ENCODE measurements at places on chromosomes 11 and 22.

DNA sequence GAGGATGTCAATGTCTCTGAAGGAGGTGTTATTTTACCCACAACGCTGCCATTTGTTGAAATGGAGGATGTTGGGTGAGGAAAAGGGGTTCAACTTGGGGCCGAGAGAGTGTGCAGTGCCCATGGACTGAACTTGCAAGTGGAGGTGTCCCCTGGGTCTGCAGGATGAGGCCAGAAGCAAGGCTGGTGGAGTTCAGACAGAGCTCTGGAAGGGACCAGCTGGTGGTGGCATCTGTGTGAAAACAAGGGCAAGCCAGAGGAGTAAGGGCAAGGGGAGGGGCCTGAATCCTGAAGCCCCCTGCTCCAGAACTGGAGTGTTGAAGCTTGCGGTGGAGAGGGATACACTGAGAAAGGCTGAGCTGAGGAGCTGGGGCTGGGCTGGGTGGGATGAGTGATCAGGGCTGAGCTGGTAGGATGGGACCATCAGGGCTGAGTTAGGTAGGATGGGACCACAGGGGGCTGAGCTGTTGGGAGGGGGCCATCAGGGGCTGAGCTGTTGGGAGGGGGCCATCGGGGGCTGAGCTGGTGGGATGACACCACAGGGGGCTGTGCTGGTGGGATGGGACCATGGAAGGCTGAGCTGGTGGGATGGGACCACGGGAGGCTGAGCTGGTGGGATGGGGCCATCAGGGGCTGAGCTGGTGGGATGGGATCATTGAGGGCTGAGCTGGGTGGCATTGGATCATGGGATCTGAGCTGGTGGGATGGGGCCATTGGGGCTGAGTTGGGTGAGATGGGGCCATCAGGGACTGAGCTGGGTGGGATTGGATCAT is 13.4 kb upstream of the CTSD start:
- DNase-seq = no peak

DNA sequence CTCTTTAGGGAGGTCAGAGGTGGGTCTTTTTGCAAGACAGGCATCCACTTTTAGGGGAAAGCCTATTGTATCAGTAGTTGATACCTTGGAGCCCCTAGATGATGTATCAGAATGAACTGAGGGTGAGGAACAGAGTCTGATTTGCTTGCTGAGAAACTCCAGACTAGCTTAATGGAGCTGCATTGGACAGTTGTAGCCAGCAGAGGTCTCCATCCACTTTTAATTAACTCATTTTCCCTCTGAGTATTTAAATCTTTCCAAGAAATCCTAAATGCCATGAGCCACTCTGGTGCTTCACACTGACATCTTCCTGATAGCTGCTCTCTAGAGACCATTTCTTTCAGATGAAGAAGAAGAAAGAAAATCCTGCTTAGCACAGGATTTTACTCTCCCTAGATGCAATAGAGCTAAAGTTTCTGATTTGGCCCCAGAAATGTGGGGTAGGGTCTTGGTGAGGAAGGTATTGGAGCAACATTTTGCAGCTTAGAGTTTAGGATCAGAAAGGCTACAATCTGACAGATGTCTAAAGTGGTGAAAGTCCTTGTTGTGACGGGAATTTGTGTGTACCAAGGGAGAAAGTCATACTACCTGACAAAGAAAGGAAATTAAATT is 38.0 kb downstream of the EXT2 start:
- DNase-seq = peak; percentile 15

DNA sequence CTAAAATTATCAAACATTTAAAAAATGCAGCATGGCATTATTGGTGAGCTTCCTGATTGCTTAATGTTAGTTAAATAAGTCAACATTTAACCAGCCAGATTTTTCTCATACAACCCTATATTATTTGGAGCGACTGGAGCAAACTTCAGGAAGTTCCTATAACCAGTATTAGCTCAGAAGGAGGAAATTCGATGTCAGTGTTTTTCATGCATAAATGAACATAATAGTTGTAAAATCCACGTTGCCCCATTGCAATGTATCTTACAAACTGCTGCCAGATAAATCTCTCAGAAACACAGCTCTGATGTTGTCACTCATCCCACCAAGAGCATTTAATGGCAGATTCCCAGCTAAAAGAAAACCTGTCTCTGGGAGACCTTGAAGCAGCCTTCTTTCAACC is 278.5 kb downstream of the CASP12 start:
- DNase-seq = no peak

DNA sequence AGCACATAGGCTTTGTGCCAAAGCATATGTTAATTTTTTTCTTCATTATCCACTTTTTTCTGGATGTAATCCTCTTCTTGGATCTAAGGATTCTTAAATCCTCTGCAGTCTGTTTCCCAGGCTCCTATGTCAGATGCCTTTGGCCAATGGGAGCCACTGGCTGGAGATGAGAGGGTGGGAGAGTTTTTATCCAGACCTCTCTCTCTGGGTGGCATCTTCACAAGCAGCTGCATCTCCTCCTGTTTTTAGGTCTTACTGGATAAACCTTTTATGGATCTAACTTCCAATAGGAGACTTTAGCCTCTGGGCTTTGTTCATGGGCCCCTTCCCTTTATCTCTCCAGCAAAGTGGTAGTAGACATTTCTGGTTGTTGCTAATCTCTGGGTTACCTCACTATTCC is 22.4 kb upstream of the MPPED2 start:
- no peak for DNase-seq

DNA sequence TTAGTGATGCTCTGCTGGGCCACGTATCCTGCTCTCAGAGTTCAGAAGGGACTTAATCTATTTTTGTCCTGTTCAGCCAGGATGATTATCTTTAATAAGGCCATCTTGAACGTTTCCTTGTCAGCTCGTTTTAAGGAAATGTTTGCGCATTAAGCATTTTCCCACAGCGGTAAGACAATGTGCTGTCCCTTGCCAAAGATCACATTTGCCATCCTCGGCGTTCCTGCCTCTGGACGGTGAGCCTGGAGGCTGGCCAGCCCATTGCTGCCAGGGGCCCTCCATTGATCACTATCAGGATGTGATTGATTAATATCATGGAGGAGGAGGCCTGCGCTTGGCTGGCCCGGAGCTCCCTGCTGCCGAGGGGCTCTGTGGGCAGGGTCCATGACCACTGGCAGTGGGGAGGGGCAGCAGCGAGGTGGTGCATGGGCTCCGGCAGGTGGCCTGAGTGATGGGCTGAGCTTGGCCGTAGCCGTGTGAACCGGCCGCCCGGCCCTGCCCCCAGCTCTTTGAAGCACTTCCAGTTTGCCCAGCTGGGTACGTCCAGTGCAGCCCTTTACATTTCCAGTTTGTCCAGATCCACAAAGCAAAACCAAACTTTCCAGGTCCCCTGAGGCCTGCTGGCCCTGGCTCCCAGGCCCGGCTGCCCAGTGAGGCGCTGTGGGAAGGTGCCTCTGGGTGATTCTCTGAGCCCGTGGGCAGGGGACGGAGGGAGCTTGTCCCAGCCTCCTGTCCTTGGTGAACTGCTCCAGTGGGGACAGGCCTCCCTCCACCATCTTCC is 49.5 kb upstream of the SMIM38 start:
- no peak for DNase-seq

DNA sequence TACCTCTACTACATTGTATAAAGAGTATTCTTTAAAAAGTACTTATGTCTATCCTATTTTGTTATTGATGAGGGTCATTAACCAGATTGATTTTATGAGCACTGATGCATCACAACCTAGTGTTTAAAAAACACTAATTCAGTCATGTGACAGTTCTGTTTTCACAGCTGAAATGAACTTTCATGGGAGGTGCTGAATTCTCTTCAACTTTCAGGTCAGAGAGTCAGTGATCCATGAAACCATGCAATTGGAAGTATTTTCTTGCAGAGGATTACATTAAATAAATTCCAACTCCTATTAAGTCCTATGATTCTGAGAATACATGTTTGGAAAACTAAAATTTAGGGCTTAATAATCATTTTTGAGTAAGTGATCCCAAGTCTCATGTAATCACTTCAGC is 889.4 kb downstream of the KCNA4 start:
- no peak for DNase-seq

DNA sequence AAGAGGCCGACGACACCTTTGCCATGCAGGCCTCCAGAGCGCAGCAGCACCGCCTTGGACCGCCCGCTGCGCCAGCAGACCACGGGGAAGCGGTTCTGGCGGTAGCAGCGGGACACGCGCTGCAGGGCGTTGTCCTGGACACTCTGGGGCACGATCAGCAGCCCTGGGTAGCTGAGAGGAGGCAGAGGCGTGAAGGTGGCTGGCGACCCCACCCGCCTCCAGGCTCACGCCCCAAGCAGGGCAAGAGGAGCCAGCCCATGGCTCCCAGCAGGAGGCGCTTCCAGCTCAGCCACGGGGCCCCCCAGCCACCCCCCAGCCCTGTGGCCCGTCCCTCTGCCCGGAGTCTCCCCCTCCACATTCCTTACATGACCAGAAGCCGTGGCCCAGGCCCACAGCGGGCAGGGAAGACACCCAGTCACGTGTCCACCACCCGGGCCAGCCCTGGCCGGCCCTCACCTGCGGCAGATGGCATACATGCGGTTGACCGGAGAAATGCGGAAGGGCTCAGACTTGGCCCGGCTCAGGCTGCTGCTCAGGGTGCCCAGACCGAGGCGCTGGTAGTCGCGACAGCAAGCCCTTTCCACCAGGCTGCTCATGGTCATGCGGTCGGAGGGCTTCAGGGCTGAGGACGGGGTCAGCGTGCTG is 15.2 kb downstream of the SBF1 start:
- no peak for DNase-seq

- no peak for DNase-seq
Observed at GRCh38 chr11:104830080-104830479, 68.2 kb downstream of the CASP12 start.

DNA sequence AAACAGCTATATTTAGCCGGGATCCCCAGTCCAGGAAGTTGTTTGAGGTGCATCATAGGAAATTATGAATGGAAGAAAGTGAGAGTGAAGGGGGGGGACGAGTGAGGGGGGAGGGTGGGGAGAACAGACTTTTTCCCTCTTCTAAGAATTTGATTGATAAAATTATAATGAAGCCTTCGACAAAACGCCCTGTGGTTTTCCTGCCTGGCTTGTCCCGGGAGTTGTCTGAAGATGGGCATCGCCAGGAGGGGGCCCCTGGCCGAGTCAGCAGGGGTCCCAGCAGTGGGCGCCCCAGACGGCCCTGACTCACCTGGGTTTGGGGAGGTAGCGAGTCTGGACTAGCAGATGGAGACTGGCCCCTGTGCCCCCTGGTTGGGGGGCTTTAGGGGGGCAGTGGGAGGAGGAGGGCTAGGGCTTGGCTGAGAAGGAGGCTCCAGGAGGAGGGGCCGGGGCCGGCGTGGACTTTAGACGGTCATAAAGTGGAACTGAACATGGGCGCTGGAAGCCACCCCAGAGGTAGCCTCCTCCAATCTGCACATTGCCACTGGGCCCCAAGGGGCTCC is 336 bp upstream of the LIF start:
- DNase-seq = no peak

DNA sequence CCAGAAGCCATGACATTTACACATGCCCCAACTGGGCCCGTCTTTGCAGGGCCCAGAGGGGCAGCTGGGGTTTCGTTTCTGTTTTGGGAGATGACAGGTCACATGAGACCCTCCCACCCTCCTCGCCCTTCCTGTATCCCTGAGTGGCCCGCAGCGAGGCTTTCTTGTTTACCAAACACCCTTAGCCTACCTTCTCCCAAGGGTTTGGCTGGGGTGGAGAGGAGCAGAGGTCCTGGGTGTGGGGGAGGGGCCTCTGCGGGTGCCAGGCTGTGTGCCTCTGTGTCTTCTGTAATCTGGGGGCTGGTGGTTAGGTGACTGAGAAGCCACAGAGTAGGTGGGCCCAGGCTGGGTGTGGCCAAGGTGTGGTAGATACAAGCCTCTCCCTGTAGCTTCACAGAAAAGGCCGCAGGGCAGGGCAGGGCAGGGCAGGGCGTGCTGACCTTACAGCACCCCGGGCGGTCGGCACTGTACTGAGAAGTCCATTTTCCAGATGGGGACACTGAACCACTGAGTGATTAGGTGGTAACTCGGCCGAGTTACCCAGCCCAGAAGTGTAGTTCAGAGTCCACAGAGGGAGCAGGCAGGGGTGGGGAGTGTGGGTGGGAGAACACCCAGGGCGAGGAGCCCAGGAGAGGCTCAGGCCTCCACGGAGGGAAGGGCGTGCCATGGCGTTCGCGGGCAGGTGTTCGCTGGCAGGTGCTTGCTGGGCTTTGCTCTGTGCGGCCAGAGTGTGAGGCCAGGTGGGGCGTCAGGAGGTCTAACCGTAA is 8.7 kb downstream of the PRR5 start:
- peak; percentile 37 for DNase-seq

DNA sequence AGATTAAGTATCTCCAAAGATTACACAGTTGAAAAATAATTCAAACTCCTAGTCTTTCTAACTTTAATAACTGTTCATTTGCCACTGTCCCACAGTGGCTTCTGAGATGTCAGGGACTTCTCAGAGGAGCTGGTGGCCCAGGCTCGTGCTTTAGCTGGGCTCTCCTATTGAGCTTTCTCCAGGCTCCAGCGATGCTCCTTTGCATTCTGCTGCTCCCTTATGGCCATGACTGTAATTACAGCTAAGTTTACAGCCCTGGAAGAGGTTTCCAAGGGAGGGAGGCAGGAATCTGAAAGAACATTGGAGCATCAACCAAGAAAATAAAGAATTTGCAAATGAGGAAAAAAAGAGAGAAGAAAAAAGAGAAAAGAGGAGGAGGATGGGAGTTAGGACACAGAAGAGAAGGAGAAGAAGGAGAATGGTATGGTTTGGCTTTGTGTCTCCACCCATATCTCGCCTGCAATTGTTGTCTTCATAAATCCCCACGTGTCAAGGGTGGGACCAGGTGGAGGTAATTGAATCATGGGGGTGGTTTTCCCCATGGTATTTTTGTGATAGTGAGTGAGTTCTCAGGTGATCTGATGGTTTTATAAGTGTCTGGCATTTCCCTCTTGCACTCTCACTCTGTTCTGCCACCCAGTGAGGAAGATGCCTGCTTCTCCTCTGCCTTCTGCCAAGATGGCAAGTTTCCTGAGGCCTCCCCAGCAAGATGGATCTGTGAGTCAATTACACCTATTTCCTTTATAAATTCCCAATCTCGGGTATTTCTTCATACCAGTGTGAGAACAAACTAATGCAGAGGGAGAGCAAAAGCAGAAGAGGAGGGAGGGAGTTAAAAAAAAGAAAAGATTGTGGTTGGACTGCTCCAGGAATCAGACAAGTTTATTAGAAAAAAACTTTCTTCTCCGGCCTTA is 857.0 kb downstream of the KCNA4 start:
- DNase-seq = peak; percentile 47

DNA sequence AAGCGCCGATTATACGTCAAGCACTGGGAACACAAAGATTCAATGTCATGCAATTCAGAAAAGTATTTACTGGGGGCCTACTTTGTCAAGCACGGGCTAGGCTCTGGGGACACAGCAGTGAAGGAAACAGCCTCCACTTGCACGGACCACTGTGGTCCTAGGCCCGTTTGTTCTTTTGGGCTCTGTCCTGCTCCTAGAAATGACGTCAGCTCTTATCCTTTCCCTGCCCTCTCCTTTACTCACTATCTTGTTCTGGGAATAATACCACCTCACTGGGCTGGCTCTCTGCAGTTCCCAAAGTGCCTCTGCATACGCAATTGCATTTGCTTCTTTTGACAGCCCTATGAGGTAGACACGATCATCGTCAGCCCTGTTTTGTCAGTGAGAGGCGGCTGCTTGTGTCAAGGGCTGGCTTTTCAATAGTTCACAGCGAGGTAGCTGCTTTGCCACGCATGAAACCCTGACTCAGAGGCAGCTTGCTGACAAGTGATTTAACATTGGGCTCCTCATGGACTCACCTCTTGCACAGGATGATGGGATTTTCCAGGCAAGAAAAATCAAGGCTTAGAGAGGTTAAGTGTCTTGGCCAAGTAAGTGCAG is 22.9 kb upstream of the IGSF22 start:
- no peak for DNase-seq
